ENCODE measurements at places on chromosomes 7 and 10.

GRCh38 chr7:81937091-81937490 is 167.2 kb upstream of the HGF start:
- DNase-seq: no peak

GRCh38 chr10:93947524-93947923 is 46.2 kb upstream of the PLCE1 start:
- DNase-seq: no peak

DNA sequence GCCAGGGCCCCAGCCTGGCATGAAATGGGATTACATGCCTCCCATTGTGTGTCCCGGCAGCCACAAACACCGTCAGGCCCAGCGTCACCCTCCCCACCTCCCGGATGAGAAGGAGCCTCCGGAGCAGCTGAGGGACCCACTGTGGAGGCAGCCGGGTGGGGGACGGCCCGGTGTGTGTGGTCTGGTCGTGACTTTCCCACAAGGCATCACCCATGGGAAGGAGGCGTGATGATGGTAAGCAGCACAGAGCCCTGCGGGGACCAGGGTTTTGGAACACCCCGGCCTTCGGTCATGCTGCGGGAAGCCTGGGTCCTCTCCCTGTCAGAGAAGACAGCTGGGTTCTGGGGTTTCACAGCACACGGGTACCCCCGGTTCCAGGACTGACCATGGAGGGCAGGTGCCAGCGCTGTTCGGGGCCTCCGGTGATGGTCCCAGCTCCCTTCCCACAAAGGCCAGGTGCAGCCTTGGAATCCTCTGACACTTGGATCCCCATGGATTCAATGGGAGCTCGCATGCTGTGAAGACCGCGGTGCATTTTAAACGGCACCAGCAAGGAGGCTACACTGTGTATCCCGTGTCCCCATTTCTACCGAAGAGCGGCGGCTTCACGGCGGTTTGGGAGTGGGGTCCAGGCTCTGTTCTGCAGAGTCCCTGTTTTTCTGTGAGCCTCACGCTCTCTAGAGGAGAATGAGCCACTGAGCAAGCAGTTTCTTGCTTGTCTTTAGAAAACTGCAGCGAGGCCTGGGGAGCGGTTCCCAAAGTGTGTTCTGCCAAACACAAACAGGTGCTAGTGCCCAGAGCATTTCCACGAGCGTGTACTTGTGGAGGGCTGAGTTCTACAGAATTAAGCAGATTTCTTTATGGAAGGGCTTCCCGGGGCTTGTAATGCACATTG is 336.0 kb downstream of the ADARB2 start:
- DNase-seq: no peak

GRCh38 chr10:11104772-11105675 is 87.4 kb downstream of the CELF2 start:
- no peak for DNase-seq

GRCh38 chr10:69693886-69694285 is 63.8 kb downstream of the FAM241B start:
- no peak for DNase-seq

DNA sequence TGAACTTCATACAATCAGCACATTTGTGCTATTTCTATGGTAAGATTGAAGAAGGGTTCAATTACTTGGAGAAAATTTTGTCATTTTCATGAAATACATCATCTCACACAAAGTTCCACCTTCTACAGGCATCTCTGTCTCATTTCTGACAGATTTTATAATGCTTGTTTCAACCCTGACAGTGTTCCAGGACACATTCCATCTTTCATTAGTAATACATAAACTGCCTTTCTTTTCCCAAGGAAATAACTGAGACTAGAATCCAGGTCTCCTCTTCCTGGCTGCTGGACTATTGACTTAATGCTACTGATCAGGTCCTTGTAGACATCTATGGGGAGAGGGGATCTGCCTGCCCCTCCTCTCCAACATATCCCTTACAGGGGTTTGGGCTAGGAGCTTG is 70.1 kb upstream of the PLPP4 start:
- DNase-seq: no peak

DNA sequence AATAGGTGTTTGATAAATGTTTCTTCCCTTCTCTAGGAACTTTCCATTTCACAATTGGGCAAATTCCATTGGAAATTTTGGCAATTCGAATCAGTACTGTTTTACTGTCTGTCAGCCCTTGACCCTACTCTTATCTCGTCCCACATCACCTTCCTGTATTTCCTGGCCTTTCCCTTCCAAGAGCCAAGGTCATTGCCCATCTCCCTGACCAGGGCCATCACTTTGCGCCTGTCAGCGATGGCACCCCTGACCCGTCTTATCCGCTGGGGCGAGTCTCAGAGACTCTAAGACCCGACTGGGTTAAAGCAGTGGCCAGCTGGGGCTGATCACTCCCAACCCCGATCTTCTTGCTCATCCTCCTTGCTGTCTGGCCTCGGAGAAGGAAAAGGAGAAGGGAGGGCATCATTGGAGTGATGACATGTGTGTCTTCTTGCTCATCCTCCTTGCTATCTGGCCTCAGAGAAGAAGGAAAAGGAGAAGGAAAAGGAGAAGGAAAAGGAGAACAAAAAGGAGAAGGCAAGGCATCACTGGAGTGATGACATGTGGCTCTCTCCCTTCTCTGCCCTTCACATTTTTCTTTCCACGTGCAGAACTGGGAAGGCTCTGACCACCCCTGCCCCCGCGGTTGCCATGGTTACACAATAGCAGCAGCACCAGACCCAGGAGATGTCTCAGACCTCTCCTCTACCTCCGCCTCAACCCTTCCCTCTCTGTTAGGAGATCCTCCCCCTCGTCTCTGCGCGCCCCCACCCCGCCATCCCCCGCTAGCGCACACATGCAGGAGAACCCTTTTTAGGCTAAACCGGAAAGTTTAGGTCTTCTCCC is 2.0 kb downstream of the SEMA3D start:
- no peak for DNase-seq

GRCh38 chr7:137757146-137757925 is 89.4 kb downstream of the DGKI start:
- no peak for DNase-seq

GRCh38 chr10:30991647-30992011 is 40.0 kb downstream of the ZNF438 start:
- no peak for DNase-seq

- DNase-seq: no peak
Observed at GRCh38 chr10:50396491-50397311, 145.4 kb upstream of the ASAH2 start.

DNA sequence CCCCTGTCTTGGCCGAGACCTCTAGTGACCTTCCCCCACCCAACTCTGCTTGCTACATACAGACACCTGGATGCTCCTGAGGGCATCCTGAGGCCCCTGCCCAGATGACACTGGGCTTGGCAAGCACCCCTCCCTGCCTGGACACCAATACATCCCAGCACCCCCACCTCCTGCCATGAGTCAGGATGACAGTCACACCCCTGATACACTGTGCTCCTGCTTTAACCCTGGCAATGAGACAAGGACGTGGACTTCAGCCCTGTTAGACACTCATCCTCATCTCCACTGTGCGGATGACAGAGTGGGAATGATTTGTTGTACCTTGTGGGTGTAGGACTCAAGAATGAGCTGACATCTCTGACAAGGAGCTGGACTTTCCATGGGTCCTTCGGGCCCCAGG is 186.3 kb upstream of the ADCY1 start:
- DNase-seq: no peak

DNA sequence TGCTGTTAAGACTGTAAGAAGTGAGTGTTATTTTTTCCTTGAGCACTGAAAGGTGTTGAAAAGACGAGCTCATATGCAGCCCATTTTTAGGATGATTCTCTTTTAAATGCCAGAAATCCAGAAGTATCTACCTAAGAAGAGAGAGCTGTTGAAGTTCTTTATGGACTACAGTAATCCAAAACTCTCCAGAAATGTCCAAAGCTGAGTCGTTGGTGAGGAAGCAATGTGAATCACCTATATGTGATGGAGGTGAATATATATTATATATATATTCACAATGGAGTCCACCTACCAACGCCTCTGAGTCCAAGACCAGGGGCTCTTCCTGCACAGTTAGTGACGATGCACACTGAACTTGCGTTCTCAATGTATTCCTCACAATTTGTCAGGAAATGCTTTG is 252.7 kb upstream of the PITRM1 start:
- DNase-seq: no peak

DNA sequence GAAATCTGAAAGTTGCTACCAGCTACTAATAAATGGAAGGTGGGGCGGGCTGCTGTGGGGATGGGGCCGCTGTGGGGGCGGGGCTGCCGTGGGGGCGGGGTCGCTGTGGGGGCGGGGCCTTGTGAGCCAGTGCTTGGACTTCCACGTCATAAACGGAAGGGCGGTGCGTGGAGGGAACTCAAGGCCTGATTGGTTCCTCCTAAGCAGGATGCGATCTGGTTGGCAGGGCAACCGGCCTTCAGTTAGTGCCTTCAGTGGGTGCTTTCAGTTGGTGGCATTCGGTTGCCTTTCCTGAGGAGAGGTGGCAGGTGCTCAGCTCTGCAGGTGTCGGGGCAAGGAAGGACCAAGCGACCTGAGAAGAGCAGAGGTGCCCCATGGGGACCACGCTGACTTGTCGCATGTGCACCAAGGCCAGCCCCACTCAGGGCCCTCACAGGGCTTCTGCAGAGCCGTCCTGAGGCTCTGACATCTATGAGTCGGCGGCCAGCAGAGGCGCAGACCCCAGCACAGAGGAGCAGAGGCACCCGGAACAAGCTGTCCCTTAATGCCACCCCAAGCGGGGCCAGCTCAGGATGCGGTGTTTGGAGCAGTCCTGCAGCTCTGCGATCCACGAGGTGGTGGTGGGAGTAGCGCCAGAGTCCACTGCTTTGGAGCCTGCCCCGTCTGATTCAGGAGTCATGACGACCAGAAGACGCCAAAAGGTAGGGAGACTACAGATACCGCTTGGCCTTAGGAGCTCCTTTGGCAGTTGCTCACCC is 54.4 kb upstream of the PDSS1 start:
- DNase-seq: peak; percentile 3

DNA sequence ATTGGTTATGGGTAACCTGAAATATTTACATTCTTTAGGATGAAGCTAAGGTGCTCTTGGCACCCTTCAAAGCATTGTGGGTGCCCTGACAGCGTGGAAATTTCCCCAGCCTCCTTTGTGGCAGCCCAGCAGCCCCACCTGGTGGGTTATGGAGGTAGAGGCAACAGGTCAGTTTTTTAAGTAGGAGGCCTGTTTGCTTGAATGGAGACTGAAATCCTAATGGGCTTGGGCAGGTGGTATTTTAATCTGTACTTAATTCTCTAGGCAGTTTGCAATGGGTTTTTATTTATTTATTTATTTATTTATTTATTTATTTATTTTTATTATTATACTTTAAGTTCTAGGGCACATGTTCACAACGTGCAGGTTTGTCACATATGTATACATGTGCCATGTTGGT is 139.4 kb downstream of the EPC1 start:
- peak; percentile 75 for DNase-seq

GRCh38 chr7:125878235-125878956 is 948.8 kb upstream of the POT1 start:
- no peak for DNase-seq

- DNase-seq: peak; percentile 91
Observed at GRCh38 chr7:102101111-102101551, 185.5 kb upstream of the SH2B2 start.

GRCh38 chr10:17226891-17227303 is 1.1 kb upstream of the VIM start:
- no peak for DNase-seq

GRCh38 chr10:6239213-6239991 is 36.7 kb downstream of the PFKFB3 start:
- peak; percentile 95 for DNase-seq

DNA sequence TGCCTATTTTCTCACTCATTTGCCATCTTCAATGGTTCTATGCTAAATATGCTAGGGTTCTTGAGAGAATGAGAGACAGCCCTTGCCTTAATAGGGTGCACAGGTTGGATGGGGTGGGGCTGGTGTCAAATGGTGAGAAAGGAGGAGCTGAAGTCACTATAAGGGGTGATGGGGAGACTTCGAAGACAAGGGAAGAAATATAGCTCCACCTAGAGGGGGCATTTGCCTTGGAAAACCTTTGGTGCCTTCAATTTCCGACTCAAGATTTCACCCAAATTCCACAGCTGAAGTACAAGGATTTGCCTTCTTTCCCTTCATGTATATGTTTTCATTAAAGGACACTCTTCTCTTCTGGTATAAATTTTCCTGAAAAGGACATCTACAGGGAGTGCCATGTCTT is 5.6 kb downstream of the PTN start:
- no peak for DNase-seq

GRCh38 chr7:117459735-117460134 is 20.1 kb upstream of the CFTR start:
- DNase-seq: no peak

DNA sequence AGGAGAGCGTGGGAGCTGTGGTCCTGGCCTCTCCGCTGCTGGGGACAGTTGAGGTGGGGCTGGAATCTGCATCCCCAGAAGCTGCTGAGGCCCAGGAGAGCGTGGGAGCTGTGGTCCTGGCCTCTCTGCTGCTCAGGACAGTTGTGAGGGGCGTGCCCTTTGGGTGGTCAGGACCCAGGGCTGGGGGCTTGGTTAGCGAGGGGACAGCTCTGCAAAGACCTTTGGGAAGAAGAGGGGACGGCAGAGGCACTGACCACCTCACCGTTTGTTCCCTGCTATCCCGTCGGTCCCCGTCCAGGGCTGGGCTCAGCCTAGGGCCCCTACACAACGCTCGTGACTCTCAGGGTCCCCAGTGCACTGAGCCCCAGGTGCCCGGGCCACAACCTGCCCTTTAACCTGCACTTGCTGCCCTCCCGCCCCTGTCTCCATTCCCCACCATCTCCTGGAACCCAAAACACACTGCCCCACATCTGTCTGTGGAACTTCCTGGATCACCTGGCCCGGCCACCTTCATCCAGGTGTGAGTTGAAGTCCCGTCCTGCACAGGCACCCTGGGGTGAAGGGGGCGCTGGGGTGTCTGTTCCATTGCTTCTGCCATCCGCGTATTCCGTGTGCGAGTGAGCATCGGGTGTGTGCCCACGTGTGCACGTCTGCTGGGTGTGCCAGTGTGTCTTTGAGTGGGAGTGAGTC is 14.1 kb downstream of the FOXL3 start:
- DNase-seq: no peak

GRCh38 chr7:39971924-39972323 is 21.9 kb downstream of the CDK13 start:
- no peak for DNase-seq

- peak; percentile 43 for DNase-seq
Observed at GRCh38 chr10:4240608-4241197, 455.7 kb upstream of the KLF6 start.

- no peak for DNase-seq
Observed at GRCh38 chr10:25047591-25048301, 31.3 kb downstream of the THNSL1 start.

DNA sequence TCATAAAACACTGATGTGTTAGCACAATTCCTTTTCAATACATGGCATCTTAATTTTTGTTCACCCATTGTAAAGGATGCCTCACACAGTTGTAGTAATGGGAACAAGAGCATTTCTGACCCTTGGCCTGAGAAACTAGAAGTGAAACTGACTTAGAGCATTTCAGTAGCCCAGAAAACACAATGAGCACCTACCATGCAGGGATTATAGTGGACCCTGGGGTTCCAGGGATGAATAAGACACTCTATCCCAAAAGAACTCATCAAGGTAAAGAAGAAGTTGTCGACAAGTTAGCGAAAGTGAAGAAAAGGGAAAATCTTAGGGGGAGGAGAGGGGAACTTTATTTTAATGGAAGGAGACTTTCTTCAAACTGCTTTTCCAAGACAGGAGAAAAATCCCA is 125.6 kb downstream of the NT5C2 start:
- DNase-seq: no peak

Measured in trophoblast cell (in vitro differentiated cells and primary cell).